Skeletal muscle tissue (tissue), 5 donors: ENCODE measurements at places on chromosomes 4 and X. TPM values are rescaled to one million over a fixed set of nuclear protein-coding genes. Genes with fewer than 3 reads are reported as not detected.

BLOC1S4 gene
- 6.3 TPM for total RNA-seq

TMEM165 gene
- 88.7 TPM for total RNA-seq

PNMA6F gene
- total RNA-seq: not detected

CT47B1 gene
- total RNA-seq: not detected

BANK1 gene
- 0.52 TPM for total RNA-seq

UBQLN2 gene
- 8.4 TPM for total RNA-seq

NKX6-1 gene
- not detected for total RNA-seq

GUCY1B1 gene
- 15.7 TPM for total RNA-seq

WDR13 gene
- total RNA-seq: 50.6 TPM
